ENCODE measurements at places on chromosomes 1 and 21.

DNA sequence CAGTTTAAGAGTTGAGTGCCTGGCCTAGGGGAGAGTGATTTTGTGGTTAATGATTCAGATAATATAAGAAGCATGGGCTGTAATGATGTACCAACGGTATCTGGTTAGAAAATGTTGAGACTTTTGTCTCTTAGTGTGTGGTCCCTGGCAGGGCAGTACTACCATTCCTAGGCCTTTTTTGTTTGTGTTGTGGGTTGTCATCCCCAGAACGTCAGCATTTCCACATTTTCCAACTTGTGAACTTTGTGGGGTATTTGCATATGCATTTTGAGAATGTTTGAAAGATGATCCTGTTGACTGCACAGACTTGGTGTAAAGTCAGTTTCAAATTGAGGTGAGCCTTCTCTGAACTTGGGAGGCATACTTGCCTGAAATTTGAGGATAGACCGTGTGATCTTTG, 11.4 kb downstream of the NEK7 start:
- DNase-seq: no peak

DNA sequence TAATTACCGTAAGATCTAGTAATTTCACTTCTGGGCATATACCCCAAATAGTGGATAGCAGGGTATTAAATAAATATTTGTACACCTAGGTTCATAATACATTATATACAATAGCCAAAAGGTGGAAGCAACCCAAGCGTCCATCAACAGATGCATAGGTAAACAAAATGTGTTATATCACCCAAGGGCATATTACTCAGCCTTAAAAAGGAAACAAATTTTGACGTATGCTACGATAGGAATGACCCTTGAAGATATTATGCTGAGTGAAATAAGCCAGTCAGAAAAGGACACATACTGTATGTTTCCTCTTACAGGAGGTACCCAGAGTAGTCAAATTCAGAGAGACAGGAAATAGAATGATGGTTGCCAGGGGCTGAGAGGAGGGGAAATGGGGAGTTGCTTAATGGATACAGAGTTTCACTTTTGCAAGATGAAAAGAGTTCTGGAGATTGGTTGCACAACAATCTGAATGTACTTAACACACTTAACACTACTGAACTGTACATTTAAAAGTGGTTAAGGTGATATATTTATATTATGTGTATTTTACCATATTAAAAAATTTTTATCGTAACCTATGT, 36.6 kb upstream of the KCTD3 start:
- DNase-seq: no peak

- no peak for DNase-seq
Measured at GRCh38 chr1:61674221-61674620, 50.7 kb downstream of the TM2D1 start.

GRCh38 chr1:31264790-31265386, 25.2 kb upstream of the NKAIN1 start:
- DNase-seq: no peak

- DNase-seq: no peak
Measured at GRCh38 chr1:76122271-76122670, 47.7 kb downstream of the ST6GALNAC3 start.

All from eye (tissue), 1 donor.